NCI-H1930 (cell line): ENCODE measurements at places on chromosomes 3 and 15.

DNA sequence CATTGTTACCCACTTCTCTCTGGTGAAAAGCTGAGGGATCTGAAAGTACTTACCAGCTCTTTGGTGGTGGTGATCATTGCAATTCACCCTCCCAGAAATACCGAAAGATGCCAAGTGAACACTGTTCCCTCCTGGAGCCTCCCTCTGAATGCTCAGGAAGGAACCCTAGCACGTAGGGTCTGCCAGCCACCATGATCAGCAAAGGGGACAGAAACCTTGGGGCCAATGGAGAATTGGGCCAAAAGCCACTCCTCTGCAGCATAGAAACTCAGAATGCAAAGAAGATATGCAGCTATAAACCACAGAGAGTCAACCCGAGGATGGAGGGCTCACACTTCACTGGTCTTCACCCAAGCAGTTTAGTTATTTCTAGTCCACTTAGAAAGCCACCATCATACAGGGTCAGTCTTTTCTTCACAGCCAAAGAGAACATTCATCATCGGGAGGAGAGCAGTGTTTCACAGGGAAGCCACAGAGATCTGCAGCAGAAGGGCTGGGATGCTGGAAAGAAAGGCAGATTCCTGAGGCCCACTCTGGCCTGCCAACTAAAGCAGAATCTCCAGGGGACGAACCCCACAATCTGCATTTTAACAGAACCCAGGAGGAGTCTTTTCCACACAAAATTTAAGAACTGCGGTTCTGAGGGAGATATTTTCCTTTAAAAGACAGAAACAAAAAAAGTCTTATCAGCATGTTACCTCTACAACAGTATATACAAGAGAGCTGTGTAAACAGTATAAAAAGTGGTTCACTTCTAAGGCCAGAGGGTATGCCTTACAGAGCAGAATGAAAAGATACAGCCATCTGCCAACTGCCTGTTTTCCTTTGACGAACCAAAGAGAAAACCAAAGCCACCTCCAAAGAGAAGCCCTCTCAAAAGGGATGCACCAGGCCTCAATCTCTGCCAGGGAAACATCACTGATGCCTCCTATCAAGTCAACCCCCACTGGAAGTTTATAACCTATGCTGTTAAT is 11.3 kb downstream of the TBC1D2B start:
- DNase-seq = no peak

- no peak for DNase-seq
Observed at GRCh38 chr3:52041118-52041731, 15.1 kb downstream of the DUSP7 start.

- no peak for DNase-seq
Observed at GRCh38 chr3:190848870-190849269, 13.6 kb downstream of the GMNC start.

DNA sequence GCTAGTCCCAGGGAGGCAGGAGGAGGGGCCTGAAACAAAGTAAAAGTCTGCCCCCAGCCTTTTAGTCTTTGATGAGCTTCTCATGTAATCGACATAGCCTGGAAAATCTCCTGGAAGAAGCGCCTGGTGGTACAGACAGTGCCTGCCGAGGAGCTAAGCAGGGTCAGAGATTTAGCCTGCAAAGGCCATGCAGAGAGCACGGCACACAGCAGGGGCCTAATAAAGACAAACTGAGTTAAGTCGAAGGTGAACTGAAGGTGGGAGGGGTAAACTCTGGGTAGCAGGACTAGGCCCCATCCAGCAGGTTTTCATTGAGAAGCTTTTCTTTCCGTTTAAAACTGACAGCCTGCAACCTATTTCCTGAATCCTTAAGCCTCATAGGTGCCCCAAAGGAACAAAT is 115.5 kb upstream of the ABHD17C start:
- DNase-seq = no peak

DNA sequence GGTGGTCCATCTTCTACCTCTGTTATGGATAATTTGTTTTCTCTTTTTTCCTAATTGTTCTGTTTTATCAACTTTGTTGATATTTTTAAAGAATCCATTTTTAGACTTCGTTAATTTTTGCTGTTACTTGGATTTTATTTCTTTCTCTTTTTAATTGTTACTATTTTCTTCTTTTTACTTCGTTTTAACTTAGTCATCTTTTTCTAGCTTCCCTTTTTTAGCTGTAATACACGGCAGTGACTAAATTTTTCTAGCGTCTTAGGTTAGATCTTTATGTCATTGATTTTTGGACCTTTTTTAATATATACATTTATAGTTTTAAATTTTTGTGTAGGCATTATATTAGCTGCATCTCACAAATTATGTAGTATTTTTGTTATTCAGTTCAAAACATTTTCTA is 33.1 kb downstream of the ARIH2 start:
- no peak for DNase-seq

DNA sequence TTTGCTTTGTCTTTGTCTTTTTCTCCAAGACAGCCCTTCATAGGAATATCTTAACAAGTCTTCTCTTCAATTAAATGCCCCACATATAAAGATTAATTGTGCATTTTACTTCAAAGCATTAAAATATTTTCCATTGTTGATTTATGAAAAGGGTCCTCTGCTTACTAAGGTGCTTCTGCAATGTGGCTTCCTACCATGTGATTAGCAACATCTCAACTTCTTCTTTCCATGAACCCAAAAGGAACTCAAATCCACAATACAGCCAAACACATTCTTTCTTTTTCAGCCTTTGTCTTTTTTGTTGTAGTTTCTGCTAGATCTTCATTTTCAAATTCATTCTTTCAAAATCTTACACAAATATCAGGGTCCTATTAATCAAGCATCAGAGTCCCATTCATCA is 309.2 kb downstream of the NSUN3 start:
- no peak for DNase-seq

DNA sequence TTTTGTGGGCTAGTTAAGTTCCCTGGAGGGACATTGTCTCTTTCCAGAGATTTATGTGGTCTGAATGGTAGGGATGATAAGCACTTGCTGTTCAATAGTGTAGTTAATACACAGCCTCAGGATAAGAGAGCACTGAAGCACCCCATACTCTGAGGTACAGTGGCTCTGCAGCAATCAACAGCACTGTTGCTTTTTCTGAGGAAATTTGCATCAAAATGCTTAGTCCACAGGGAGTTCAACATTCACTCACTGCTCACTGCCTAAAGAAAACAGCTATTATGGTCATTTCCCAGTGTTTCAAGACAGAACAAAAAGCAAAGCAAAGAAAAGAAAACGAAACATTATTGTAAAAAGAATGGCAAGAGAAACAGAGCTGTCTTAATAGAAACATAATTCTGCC is 441.9 kb downstream of the PLOD2 start:
- DNase-seq = peak; percentile 72

GRCh38 chr3:17581421-17582080 is 160.9 kb downstream of the TBC1D5 start:
- no peak for DNase-seq

- DNase-seq = no peak
Observed at GRCh38 chr3:140686948-140687347, 9.1 kb downstream of the TRIM42 start.

- no peak for DNase-seq
Observed at GRCh38 chr3:113514265-113514769, 639 bp downstream of the SPICE1 start.

DNA sequence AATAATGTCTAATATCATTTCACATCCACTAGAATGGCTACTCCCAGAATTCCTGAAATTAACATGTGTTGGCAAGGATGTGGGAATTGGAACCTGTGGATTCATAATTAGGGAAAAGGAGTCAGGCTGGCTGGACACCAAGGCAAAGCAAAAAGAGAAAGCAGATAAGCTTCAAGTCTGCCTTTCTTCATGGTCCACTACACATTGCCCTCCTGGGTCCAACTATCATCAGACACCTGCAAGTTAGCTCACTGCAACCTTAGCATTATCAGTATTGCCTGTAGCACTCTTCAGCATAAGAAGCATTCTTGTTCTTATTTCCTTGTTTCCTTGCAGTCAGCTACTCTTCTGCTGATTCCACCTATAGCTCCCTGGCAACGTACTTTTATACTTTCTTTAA is 124.3 kb downstream of the ZNF280D start:
- DNase-seq = no peak

GRCh38 chr3:121467085-121467484 is 78.7 kb downstream of the POLQ start:
- DNase-seq = no peak
